ENCODE measurements at places on chromosomes 1 and 21.
A peak's percentile ranks its signal among the peaks of the same experiment; 100 is the strongest.

DNA sequence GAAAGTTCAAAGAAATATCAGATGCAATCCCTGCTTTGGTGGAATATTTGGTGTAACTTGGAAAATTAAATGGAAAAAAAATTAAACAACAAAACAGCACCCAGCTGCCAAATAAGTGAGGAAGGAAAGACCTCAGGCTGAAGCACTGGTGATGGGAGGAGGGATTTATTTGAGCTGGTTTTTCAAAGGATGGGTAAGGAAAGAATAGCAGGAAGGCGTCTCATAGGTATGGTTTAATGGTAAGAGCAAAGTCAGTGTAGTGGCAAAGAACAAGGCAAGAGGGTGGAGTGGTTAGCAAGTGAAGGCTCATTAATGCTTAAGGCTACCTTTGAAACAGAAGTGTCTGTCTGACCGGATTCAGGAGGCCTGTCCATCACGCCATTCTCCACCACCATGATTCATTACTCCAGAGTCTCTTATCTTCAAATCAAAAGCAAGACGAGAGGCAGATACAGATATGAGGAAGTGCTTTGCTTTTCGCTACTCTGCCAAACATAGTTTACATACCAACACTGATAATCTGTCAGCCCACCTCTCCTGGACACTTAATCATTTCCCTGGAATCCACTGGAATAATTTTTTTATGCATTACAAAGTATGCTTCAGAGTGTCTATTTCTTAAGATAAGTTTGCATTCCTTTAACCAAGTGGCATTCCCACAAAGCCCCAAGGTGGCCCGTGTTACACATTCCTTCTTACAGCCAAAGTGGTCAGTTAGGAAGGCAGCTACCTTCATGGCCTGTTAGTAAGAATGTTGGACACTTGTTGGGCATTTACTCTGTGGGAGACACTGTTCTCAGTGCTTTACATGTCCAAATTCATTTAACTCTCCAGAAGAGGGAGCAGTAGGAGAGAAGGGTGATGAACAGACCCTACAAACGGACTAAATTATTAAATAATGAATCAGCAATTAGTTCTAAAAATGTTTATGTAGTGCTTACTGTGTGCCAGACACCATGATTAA, 146.6 kb downstream of the ROR1 start:
- no peak for DNase-seq

- no peak for DNase-seq
These were observed 9.5 kb downstream of the JAK1 start for GRCh38 chr1:64956733-64957441.

GRCh38 chr1:234978397-234979295, 150.0 kb downstream of the TOMM20 start:
- DNase-seq, result no peak

GRCh38 chr1:236391008-236391407, 3.1 kb upstream of the EDARADD start:
- no peak for DNase-seq

GRCh38 chr1:246641394-246641793, 75.1 kb downstream of the CNST start:
- no peak for DNase-seq

DNA sequence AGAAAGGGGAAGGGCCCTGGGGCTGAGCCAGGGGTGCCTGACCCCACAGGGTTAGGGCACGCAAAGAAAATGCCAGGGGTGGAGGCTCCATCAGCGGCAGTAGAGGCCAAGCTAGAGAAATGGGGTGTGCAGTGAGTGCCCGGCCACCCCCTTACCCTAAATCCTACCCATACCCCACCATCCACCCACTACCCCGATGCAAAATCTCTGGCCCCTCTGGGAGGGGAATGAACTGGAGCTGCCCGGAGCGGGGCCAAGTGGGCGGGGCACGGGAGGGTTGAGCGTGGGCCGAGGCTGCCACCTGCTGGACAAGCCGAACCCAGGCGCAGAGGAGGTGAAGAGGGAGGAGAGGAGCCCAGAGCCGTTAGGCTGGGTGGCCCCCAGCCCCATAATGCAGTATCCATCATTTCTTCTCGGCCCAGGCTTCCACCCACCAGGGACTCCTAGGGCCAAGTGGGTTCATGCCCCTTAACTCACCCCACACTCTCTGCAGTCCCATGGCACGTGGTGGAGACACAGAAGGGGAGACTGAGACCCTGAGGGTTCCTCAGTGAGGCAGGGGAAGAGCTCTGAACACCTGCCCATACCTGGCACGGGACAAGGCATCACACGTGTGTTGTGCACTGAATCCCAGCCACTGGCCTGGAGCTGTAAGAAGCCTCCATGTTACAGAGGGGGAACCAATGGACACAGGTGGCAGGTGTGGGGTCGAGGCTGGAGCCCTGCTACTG, 1.4 kb upstream of the C1QC start:
- DNase-seq, result peak; percentile 18

GRCh38 chr1:223177681-223178080, 34.6 kb upstream of the TLR5 start:
- DNase-seq, result no peak

DNA sequence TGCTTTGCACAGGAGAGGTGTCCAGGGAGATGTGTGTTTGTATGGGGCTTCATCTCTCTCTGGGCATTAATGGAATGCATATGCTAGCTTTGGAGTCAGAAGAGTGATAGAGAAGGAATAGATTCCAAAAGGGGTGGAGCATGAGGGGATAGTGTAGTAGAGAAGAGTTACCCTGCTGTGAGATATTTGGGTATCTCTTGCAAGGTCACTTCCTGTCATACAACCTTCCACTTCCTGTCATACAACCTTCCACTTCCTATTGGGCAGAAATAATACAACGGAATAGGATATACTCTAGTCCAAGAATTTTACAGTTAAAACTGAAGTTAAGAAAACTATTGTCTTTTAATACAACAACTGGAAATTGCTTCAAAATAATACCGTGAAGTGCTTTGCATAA, 351.8 kb upstream of the FMN2 start:
- DNase-seq, result no peak

DNA sequence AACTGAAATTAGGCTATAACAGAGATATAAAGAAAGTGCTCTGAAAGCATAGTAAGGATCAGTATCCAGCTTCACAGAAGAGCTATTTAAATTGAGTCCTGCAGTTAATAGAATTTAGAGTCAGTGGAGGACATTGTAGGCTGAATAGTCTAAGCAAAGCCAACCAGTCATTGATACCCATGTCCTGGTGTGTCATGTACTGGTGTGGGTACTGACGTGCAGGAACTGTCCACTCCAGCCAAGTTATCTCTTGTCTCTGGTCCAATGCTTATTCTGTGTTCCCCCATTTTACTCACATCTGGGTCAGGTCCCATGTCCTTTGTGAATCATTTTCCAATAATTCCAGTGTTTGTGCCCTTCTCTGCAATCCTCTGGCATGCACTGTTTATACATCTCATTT, 90.0 kb downstream of the MACF1 start:
- no peak for DNase-seq

DNA sequence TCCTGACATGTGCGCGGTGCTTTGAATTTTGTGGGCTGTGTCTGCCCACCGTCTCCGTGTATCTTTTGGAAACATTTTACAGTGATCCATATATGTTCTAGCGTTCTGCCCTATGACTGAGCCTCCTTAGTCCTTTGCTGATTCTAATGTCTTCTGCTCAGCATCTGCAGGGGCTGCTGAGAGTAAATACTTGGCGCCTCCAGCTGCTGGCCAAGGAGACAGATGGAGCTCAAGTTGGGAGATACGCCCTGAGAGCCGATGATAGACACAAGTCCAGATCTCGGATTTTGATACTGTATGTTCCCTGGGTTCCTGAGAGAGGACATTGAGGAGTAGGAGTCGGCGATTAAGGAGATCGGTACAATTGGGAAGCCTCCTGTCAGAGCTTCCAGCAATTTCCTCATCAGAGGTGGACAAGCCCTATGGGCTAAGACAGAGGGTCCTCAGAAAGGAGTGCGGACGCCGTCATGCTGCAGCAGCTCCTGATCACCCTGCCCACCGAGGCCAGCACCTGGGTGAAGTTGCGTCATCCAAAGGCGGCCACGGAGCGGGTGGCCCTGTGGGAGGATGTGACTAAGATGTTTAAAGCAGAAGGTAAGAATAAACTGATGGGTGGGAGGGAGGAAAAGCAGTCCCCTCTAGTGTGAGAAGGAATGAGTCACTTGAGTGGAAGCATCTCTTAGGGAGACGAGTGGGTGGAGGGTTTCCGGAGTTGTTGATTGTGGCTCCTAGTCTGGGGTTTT, 390 bp downstream of the ZFP69B start:
- DNase-seq, result peak; percentile 42

DNA sequence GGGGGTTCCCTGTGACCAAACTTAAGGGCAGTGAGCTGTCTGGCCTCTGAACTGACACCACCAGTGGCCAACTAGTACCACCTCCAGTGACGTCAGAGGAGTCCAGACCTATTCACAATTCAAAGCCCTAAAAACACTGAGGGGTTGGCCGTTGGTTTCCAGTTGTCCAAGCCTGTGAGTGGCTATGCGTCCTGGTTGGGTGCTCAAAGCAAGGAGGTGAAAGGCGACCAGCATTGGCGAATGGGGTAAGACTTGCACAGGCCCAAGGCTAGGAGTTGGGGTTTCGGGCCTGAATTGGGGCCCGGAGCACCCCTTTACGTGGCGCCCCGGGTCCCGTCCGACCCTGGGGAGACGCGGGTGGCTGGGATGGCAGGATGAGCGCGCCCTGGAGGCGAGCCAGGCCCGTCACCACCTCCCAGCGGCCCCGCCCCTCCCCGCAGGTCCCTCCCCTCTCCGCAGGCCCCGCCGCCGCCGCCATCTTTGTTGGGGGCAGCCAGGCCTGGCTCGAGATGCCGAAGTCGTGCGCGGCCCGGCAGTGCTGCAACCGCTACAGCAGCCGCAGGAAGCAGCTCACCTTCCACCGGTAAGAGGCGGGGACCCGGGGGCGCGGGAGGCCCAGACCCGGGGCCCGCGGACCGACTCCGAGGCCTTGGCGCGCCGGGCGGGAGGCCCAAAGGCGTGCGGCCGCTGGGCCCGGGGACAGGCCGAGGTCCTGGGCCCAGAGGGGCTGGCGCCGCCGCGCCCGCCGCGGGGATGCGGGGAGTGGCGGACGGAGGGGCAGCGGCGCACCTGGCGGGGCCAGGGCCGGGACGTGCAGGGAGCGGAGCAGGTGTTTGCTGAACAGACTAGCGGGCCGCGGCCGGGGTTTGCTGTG, at the start of gene THAP3:
THAP3 (plus strand) TSS at position 159 of the 874 bp plus-strand sequence; CDS start at position 510, 351 bp downstream.
- peak; percentile 78 for DNase-seq

GRCh38 chr1:205523891-205524793, 19.7 kb downstream of the CDK18 start:
- DNase-seq, result peak; percentile 48

DNA sequence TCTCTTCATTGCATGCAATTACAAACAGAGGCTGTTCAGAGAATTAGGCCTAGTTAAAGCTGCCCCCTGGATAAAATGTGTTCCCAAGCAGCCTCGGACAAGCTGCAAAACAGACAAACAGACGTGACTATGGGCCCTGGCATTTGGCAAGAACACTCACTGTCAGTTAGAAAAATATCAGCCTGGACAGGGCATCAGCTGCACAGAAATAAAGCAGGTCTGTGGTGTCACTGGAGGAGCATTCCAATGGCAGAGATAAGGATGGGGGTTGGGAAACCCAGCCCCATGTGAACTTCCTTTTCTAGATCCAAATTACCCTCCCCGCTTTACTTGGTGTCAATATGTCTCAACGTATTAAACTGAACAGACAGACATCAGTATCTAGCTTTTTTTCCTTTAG, 177.1 kb downstream of the GPATCH2 start:
- DNase-seq, result no peak

DNA sequence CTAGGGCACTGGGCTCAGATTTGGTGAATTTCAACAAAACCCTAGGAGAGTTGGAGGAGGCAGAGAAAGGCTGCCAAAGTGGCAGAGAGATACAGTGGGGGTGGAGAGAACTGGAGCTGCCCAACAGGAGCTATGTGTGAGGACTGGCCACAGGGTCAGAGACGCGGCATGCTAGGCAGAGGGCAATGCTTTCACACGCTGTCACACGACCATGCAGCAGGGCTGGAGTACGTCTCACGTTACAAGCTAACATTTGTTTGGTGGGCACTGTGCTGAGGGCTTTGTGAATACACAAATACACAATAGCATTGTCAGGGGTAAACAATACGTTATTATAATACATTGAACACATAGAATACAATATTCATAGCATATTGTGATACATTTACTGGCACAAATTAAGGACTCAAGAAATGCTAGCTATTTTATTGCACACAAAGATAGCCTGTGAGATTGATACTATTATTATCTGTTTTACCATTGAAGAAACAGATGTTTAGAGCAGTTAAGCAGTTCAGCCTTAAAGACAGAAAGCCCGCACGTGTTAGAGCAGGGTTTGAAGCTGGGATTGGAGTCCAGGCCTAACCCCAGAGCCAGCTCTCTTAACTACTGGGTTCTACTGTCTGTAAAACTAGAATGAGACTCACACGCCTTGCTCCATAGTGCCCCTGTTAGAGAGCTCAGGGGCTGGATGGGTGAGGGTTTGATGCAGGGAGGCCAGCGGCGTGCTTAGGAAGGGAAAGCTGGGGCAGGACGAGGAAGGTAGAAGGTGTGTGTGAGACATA, 4.5 kb downstream of the RAB7B start:
- DNase-seq, result no peak

DNA sequence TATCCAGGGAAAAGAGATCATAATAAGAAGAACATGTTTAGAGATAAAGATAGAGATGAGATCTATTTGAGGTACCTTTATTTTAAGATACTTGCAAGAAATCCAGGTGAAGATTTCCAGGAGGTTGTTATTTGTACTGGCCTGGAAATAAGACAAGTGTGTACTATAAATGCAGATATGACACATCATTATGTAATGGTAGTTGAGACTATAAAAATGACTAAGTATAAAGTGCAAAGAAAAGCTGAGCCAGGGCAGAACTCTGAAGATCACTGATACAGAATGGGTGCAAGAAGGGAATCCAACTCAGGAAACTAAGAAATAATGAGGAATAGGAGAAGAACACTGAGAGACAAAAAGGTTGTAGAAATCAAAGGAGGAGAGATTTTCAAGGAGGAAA, 378.2 kb upstream of the PBX1 start:
- no peak for DNase-seq

- DNase-seq, result no peak
These were observed 36.3 kb upstream of the FAM3B start for GRCh38 chr21:41280115-41280919.

- DNase-seq, result no peak
These were observed 9.1 kb downstream of the RHOC start for GRCh38 chr1:112697781-112698201.

DNA sequence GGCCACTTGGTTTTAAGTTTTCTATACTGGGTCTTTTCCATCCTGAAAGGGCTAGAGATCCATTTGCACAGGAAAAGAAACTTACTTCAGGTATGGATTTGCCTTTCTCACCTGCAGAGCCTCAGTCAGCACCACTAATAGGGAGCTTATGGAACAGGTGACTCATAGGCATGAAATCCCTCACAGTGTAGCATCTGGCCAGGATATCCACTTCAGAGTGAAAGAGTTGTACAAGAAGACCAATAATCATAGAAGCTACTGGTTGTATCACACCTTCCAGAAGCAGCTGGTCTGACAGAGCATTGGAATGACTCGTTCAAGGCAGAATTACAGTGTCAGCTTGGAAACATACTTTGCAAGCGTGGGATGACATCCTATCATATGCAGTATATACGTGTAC, 26.3 kb upstream of the SYT14 start:
- no peak for DNase-seq

Measured in Panc1 (cell line).